ENCODE measurements at places on chromosomes 2 and 18.

DNA sequence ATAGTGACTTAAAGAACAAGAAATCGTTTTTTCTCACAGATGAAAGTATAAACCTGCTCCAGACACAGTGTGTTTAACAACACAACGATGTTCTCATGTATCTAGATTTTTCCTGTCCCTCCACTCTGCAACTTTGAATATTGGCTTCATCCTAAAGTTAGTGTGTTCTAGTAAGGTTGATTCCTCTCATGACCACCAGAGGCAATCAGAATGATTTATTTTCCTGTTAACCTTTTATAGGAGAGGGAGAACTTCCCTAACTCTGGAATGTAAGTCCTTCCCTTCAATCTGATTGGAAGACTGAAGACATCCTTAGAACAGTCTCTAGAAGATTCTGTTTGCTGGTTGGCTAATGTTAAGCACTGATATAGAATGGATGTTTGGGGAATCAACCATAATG is 41.0 kb upstream of the TAF4B start:
- no peak for DNase-seq

- DNase-seq, result no peak
Measured at GRCh38 chr18:54388203-54389142, 30.8 kb downstream of the C18orf54 start.

DNA sequence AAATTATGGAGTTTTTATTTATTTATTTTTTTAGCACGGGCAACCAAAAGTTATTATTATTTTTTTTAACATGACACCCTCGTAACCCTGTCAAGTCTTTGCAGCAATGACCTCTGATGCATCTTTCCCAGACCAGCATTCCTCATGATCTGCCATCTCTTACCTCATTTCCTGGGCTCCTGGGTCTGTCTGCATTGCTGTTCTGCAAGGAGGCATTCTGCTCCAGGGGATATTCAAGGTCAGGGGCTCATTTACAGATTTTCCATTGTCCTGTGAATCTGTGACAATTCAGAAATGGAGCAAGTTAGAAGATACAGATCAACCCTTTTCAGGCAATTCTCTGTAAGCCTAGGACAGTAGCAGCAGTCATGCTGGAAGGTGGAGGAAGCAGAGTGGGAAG is 43.0 kb downstream of the NGEF start:
- DNase-seq, result no peak

DNA sequence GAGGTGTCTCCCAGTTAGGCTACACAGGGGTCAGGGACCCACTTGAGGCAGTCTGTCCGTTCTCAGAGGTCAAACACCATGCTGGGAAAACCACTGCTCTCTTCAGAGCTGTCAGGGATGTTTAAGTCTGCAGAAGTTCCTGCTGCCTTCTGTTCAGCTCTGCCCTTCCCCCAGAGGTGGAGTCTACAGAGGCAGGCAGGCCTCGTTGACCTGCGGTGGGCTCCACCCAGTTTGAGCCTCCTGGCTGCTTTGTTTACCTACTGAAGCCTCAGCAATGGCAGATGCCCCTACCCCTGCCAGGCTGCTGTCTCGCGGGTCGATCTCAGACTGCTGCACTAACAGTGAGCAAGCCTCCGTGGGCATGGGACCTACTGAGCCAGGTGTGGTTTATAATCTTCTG is 346.3 kb downstream of the CELF4 start:
- no peak for DNase-seq

GRCh38 chr2:156687715-156688114 is 251.5 kb downstream of the GPD2 start:
- no peak for DNase-seq

- no peak for DNase-seq
Measured at GRCh38 chr2:220550995-220551700, 923.7 kb downstream of the SLC4A3 start.

GRCh38 chr2:239366740-239367139 is 34.1 kb downstream of the HDAC4 start:
- DNase-seq, result no peak

GRCh38 chr2:27807476-27807875 is 36.0 kb downstream of the MRPL33 start:
- DNase-seq, result peak; percentile 44

DNA sequence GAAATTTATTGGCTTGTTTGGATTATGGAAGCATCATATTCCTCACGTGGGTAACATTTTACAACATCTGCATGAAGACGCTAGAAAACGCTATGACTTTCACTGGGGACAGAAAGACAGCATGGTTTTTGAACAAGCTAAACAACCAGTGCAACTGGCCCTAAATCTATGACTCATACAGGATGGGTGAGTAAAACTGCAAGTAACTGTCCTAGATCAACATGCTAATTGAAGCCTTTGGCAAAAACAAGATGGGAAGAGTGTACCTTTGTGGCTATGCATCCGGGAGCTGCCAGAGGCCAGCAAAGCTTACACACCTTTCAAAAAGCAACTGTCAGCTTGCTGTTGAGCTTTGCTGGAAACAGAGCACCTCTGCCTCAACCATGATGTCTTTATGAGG is 1096.0 kb upstream of the DDX18 start:
- DNase-seq, result no peak

GRCh38 chr2:72090781-72091482 is 56.7 kb downstream of the CYP26B1 start:
- no peak for DNase-seq

- DNase-seq, result no peak
Measured at GRCh38 chr18:54762386-54762785, 65.9 kb upstream of the RAB27B start.

DNA sequence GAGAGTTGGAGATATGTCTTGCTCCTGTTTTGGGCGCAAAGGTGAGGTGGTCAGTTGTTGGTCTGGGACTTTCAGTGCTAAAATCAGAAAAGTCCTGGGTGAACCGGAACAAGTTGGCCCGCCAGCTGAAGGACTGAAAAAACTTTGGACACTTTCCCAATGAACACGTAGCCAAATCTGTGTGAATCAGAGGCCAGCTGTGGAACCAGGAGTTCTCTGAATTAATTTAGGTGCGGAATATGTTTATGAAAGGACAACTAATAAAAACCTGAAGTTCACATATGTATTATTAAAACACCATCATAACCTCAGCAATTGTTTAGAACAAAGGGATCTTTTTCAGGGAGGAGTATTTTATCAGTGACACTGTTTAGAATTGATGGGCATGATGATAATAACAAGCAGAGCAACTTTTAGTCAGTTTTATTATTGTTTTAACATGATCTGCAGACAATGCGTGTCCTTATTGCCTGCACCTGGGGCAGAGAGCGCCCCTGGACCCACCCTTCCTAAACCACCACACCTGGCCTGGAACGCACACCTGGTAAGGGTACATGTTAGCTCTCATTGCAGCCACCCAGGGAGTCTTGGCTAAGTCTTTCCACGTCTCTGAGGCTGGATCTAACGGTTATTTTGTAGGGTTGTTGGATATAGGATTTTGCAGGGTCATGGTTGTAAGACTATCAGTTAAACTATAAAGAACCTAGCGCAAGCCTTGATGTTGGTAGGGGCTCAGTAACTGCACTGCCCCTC is 9.9 kb upstream of the ODC1 start:
- no peak for DNase-seq

DNA sequence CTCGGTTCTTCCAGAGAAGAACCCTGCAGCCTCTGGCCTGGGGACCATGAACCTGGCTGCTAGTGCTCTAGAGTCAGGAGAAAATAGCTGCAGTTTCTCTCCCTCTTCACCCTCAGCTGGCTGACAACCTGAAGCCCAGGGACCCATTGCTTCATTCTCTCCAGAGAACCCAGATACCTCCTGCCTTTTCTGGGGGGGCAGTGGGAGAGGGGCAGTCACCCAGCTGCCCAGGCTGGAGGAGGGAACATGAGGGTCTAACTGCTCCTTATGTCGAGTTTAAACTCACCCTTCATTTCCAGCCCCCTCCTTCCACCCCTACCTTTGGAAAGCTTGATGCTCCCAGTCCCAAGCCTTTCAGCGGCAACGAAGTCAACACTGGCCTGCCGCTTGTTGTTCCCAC is 7.6 kb upstream of the ZFAND2B start:
- DNase-seq, result no peak

- no peak for DNase-seq
Measured at GRCh38 chr2:201937343-201937742, 96.3 kb upstream of the FZD7 start.

- DNase-seq, result no peak
Measured at GRCh38 chr2:25829377-25829704, 48.9 kb downstream of the ASXL2 start.

GRCh38 chr2:32264422-32265105 is at the start of gene NLRC4:
Gene NLRC4, minus strand, starts transcription at chr2:32264886. Its CDS starts 8,111 bp downstream, at chr2:32256775.
- DNase-seq, result no peak

GRCh38 chr2:148885209-148885608 is 10.2 kb downstream of the KIF5C start:
- no peak for DNase-seq

GRCh38 chr2:189698020-189698887 is 23.8 kb downstream of the ANKAR start:
- no peak for DNase-seq

- no peak for DNase-seq
Measured at GRCh38 chr18:64854112-64854511, 705.2 kb upstream of the LINC00305 start.

DNA sequence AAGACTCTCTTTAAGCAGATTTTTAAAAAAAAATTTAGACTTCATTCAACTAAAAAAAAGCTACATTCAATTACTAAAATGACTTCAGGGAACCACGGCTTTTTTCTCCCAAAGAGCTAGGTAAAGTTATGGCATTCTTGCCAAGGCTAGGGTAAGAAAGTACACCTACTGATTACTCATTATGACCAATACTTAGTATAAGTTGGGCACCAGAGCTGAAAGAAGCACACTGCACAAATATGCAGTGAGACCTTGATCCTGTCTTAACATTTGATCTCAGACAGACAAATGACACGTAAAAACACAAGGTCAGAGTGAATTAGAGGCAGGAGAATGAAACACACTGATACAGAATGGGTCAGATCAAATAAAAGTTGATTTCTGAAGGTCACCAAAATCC is 88.7 kb downstream of the THADA start:
- DNase-seq, result no peak

DNA sequence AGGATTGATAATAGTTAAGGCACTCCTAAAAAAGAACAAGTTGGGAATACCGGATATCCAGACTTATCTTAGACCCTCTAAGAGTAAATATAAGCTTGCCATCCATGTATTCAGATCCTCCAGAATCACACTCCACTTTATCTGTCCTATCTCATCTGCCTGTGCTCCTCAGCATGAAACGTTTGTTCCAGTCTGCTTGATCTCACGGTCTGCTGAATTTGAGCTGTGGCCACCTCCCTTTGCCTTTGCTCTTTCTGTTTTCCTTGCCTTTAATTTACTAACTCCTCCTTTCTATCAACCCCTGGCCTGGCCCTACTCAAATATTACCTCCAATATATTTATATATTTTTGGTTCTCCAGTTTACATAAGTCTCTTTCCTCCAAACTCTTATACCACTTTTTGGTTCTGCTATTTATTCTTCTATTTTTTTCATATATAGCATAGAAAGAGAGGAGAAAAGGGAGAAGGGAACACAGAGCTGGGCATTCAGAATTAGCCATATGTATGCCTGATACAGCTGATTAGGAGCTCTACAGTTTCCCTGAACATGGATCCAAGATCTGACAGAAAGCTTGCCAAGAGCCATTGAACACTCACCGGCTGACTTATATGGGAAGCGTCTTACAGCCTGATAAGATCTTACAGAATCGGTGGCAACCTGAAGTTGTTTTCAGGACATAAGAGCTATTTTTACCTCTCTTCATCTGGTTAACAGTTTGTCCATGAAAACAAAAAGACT is 21.8 kb upstream of the DNAJC27 start:
- DNase-seq, result no peak

DNA sequence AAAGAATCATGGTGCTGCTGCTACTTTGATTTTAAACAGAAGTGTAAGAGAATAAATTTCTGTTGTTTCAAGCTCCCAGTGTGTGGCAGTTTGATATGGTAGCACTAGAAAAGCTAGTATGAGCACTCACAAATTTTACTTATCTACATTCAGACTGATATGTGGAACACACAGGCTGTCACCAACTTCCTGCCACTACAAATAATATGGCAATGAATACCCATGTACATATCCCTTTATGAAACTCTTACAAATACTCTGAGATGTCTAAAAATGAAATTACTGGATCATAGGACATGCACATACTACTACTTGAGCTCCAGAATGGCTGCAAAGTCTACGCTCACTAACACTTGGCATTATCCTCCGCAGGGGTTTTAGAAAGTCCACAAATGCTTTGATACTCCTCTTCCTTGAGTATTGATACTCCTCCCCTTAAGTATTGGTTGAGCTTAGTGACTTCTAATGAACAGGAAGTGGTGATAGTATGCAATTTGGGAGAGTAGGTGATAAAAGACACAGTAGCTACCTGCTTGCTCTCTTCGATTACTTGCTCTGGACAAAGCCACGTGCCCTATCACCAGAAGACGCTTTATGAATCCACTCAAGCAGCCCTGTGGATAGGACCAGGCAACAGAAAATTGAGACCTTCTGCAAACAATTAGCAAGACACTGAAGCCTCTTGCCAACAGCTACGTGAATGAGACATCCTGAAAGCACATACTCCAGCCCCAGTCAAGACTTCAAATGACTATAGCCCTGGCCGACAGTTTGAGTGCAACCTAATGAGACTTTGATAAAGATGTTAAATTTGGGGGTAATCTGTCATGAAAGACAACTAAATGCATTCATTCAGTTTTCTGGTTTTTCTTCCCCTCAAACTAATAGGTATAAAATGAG is 35.4 kb downstream of the FBXO11 start:
- DNase-seq, result no peak

GRCh38 chr2:122804494-122804893 is 1049.0 kb downstream of the TSN start:
- no peak for DNase-seq

DNA sequence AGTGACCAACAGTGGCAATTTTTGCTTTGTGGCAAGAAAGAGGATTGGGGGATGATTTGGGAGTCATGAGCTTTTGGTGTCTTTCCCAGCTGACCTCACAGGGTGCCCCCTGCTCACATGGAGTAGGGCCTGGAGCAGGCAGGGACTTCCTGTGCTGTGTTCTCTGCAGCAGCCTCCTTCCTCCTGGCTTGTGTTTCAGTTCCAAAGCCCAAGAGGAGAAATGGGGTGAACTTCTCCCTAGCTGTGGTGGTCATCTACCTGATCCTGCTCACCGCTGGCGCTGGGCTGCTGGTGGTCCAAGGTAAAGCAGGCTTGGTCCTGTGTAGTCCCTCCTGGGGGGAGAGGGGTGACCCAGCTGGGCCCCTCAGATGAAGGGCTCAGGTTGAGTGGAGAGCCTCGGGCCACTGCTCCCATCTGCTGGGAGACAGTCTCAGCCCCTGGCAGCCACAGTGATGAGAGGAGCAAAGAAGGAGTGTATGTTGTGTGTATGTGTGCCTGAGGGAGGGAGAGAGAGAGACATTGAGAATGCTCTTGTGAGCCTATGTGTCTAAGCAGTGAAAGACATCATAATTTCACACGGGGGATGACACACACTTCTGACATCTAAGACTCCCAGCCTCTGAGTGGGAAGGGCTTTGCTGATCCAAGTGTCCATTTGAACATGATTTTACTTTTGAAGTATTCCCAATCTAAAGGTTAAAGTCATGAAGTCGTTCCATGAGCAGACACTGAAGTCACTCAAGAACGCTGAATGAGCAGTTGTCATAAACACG is 27.2 kb downstream of the MARCO start:
- DNase-seq, result no peak

- no peak for DNase-seq
Measured at GRCh38 chr2:112846031-112846430, 9.5 kb upstream of the IL1B start.

GRCh38 chr2:81576713-81577112 is 1272.2 kb upstream of the LRRTM1 start:
- DNase-seq, result no peak

- DNase-seq, result no peak
Measured at GRCh38 chr18:14768241-14768640, 20.3 kb downstream of the ANKRD30B start.
